ENCODE measurements at places on chromosomes 12 and 14.

DNA sequence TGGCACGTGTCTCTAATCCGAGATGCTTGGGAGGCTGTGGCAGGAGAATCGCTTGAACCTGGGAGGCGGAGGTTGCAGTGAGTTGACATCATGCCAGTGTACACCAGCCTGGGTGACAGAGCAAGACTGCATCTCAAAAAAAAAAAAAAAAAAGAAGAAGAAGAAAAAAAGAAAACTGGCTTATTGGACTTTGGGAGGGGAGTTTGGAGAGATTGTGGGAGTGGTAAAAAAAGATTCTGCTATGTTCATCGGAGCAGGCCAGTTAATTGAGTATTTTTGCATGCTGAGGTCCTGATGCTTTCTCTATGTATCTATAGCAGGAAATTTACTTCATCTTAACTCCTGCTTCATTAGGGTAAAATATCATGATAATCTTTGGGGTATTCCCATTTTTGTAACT, 11.6 kb downstream of the CNOT2 start:
- no peak for DNase-seq

GRCh38 chr12:90038289-90038688, 329.7 kb upstream of the ATP2B1 start:
- DNase-seq: no peak

GRCh38 chr12:74983917-74984316, 225.7 kb downstream of the KCNC2 start:
- no peak for DNase-seq

GRCh38 chr12:96303653-96304052, 96.6 kb downstream of the CDK17 start:
- DNase-seq: no peak

DNA sequence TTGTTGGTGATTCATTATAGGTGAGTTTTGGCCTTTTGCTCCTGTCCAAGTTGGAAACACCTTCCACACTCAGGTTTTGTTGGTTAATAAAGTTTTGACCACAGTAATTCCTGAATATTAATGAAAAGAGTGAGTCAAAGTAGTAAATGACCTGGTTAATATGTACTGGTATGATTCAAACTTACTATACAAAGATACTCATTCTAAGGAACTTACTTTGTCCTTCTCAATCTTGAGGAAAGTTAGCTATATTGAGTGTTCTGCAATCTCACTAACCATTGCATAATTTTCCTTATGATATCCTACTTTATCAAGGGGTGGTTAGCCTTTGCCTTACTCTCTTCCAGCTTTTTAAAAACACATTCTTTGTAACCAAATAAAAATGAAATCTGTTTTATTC, 20.9 kb upstream of the HECTD1 start:
- DNase-seq: no peak

DNA sequence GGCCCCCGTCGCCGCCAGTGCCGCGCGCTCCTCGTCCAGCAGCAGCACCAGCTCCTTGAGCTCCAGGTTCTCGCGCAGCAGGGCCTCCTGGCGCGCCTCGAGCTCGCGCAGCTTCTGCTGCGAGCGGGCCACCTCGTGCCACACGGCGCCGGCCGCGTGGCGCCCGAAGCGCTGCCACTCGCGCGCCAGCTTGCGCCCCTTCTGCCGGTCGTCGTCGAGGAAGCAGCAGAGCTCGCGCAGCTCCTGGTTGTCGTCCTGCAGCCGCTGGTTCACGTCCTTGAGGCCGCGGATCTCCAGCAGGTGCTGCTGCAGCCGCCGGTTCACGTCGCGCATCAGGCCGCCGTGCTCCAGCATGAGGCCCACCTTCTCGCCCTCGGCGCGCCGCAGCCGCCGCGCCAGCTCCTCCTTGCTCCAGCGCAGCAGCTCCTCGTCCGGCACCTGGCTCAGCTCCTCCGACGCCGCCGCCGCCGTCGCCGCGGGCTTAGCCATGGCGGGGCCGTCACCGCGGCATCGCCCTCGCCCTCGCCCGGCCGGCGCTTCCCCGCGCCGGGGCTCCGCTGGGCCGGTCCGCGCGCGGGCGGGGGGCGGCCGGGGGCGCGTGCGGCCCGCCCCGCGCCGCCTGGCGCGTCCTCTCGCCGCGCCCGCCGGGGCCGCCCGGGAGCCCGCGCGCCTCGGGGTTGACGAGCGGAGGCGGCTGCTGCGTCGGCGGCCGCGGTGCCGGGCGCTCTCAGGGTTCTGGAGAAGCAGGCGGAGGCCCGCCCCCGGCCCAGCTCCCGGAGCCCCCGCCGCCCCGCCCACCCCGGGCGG, at the start of gene CCDC85C:
CCDC85C (minus strand) TSS at position 737 of the 807 bp plus-strand sequence; CDS start at position 489, 248 bp downstream.
- peak; percentile 53 for DNase-seq

- peak; percentile 54 for DNase-seq
These were observed 64.4 kb downstream of the FBXL14 start for GRCh38 chr12:1529862-1530591.

DNA sequence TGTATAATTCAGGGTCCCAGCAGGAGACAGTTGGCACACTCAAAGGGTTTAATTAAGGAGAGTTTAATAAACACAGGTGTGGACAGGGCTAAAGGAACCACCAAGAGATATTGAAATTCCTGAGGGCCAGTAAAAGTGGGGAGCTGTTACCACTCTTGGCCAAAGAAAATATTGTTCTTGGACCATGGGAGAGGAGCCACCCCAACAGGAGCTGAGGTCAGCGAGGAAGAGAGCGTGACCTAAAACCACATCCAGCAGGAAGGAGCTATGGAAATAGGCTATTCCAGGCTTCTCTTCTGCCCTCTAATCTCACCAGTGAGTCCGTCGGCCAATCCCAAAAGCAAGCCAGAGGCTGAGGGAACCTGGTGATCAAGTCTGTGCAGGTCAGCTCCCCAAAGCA, 390.8 kb downstream of the MED13L start:
- DNase-seq: no peak

DNA sequence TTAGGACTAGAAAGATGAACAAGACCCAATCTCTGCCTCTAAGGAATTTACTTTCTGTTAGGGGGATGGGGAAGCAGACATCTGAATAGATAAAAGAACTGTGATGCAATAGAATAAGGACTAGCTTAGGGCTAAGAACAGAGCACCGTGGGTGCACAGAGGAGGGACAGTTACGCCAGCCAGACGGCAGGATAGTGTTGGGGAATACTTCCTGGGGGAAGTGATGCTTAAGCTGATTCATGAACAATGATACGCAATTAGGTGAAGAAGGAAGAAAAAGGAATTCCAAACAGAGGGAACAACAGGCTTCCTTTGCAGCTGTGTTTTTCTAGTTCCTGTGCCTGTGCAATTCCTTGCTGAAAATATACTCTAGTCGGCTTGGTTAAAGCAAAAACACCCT, 501.1 kb downstream of the APAF1 start:
- no peak for DNase-seq

GRCh38 chr12:30136696-30137095, 353.0 kb upstream of the TMTC1 start:
- DNase-seq: no peak

DNA sequence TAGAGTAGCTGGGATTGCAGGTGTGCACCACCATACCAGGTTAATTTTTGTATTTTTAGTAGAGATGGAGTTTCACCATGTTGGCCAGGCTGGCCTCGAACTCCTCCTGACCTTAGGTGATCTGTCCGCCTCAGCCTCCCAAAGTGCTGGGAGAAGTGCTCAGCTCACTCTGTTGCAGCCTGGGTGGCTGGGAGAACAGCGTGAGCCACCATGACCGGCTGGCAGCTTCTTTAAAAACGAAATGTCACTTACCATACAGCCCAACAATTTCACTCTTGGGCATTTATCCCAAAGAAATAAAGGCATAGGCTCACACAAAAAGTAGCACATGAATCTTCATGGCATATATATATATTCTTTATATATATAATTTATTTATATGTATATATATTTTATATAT, 4.7 kb upstream of the CFAP73 start:
- no peak for DNase-seq

GRCh38 chr14:86501611-86502010, 971.7 kb downstream of the FLRT2 start:
- no peak for DNase-seq

- DNase-seq: no peak
These were observed 37.6 kb upstream of the TSPAN8 start for GRCh38 chr12:71195338-71195896.

- DNase-seq: no peak
These were observed 4.7 kb downstream of the FGD6 start for GRCh38 chr12:95212586-95212985.

DNA sequence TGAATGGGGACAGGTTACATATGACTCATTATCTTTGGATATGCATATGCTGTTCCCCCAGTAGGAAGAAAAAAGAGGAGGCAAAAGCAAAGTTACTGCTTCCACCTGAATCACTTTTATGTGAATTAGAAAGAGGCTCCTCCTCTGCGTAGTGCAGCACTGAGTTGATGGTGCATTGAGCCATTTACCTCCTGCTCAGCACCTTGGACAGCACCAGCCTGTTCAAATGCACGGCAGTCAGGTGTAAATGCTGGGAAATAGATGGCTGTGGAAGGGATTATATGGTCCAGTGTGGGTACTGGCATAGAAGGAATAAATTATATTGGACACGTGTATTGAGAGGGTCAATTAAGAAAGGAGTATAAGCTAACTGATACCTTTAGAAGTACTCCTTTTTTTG, 541.9 kb upstream of the SEL1L start:
- DNase-seq: peak; percentile 87

GRCh38 chr12:62214846-62215245, 45.4 kb upstream of the USP15 start:
- peak; percentile 7 for DNase-seq

- DNase-seq: no peak
These were observed 202.6 kb downstream of the ANO6 start for GRCh38 chr12:45418520-45418919.

- DNase-seq: no peak
These were observed 716 bp upstream of the PTGDR start for GRCh38 chr14:52266782-52267181.

GRCh38 chr12:95168746-95169145, 48.5 kb downstream of the FGD6 start:
- no peak for DNase-seq

DNA sequence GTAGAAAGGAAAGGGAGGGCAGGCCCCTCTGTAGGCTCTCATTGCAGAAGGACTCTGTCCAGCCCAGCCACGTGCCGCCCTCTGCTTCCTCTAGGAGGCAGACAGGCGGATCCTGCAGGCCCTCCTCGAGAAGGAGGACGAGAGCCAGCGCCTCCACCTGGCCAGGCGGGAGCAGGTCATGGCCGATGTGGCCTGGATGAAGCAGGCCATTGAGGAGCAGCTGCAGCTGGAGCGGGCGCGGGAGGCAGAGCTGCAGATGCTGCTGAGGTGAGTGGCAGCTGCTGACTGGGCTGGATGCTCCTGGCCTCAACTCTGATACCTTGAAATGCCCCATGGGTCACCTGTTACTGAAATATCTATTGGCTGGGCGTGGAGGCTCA, 10.9 kb downstream of the TCHP start:
- DNase-seq: peak; percentile 93

- no peak for DNase-seq
These were observed 1.7 kb downstream of the DYNLL1 start for GRCh38 chr12:120497524-120498150.

DNA sequence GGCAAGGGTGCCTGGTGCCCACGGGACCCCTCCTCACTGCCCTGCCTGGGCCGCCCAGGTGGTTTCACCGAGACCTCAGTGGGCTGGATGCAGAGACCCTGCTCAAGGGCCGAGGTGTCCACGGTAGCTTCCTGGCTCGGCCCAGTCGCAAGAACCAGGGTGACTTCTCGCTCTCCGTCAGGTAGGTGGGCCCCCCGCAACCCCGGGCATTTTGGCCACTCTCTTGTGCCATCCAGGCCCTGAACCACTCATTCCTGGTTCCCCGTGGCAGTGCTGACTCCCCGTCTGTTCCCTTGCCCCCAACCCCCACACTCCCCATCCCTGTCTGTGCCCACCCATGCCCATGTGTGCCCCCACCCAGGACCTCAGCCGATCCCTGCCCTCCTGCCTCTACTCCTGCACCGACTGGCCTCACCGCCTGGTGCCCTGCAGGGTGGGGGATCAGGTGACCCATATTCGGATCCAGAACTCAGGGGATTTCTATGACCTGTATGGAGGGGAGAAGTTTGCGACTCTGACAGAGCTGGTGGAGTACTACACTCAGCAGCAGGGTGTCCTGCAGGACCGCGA, 480 bp downstream of the PTPN6 start:
- no peak for DNase-seq

DNA sequence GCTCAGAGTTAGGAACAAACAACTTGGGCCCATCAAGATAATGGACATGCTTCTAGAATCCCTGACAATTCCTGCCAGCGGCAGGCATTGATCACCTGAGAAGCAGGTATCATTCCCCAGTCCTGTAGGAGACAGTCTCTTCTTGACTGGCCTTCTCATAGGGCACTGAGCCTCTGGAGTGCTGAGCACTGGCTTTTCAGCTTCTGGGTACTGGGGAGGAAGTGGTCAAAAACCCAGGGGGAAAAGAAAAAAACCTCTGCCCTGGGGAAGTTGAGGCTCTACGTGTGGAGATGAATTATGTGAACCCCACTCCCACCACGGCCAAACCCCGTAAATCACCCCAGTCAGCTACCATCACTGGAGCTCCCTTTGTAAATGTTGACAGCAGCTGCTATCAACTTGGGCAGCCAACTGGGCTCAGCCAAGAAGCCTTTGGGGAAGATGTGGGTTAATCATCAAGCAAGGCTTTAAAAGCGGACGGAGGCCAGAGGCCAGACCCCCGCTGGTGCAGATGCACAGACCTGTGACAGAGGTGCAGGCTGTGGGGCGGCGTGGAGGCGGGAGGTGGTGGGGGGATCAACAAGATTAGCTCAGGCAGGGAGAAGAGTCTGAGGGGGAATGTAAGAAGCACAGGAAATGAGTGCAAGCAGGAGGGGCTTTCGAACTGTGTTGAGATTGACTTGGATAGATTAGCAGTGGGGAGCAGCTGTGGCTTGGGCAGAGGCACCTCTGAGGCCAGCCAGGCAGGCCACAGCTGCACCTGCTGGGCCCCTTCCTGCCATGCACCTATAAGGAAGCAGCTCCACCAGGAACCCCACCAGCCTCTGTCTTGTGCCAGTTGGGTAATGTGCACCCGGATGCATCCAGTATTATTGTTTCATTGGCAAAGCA, 105.4 kb upstream of the HIF1A start:
- DNase-seq: no peak

GRCh38 chr12:2607881-2608607, 186.7 kb upstream of the FKBP4 start:
- DNase-seq: no peak

DNA sequence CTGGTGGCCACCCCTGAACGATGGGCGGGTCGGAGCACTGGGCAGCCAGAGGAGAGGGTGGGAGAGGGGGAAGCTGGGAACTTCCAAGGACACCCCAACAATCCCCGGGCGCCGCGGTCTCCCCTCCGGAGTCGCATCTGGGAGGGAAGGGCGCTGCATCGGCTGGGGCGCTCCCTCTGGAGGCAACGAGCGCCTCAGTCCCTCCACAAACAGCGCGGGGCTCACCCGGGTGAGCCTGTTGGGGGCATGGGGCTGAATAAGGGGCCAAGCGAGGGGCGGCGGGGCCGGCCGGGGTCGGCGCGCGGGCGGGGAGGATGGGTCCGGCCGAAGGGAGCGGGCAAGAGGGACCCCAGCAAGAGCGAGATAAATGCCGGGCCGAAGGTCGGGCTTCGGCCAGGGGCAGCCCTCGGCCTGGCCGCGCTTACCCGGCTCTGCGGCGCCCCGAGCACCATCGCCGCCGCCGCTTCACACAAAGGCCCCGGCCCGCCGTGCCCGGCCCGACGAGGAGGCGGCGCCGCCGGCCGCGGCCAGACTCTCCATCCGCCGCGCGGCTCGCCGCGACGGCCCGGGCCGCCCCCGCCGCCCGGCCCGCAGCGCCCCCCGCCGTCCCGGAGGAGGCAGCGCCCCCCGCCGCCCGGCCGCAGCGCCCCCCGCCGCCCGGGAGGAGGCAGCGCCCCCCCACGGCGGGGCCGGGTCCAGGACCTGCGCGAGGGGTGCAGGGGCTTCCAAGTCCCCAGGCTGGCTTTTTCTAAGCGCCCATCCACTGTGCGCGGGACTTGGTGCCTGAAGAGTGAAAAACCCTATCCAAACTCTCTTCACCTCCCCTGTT, at the start of gene ZBTB39:
ZBTB39 (minus strand) TSS at position 567 of the 829 bp plus-strand sequence. CDS start 1,629 bp downstream, outside the sequence.
- peak; percentile 86 for DNase-seq

All from GM23338 (cell line).